ENCODE measurements at places on chromosomes 6 and 20. TPM values are rescaled to one million over a fixed set of nuclear protein-coding genes. Genes with fewer than 3 reads are reported as not detected.

- no peak for DNase-seq
Observed at GRCh38 chr20:3296261-3297078, 57.5 kb upstream of the SLC4A11 start.

The DLK2 gene
- 1.9 TPM for total RNA-seq

DNA sequence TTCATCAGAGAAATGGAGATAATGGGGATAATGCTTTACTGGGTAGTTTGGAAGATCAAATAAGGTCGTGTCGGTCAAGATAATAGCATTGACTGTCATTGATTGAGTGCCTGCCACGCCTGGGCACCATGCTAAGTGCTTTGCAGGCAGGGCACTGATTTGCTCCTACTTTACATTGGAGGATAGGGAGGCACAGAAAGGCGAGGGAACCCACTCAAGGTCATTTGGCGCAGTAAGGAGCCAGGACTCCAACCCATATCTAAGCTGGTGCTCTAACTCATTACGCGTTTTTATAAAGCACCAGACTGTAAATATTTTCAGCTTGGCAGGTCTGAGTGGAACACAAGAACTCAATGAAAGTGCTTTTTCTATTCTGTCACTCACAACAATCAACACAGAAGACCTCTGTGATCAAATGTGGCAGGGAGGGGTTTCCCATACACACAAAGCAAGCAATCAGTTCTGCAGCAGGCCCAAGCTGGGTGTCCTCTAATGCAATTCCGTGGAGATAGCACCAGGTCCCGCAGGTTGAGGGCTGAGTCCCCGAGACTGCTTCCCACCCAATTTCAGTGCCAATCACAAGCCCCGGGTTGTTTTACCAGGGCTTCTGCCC lies 373.6 kb downstream of the CDH26 start:
- DNase-seq = no peak

DNA sequence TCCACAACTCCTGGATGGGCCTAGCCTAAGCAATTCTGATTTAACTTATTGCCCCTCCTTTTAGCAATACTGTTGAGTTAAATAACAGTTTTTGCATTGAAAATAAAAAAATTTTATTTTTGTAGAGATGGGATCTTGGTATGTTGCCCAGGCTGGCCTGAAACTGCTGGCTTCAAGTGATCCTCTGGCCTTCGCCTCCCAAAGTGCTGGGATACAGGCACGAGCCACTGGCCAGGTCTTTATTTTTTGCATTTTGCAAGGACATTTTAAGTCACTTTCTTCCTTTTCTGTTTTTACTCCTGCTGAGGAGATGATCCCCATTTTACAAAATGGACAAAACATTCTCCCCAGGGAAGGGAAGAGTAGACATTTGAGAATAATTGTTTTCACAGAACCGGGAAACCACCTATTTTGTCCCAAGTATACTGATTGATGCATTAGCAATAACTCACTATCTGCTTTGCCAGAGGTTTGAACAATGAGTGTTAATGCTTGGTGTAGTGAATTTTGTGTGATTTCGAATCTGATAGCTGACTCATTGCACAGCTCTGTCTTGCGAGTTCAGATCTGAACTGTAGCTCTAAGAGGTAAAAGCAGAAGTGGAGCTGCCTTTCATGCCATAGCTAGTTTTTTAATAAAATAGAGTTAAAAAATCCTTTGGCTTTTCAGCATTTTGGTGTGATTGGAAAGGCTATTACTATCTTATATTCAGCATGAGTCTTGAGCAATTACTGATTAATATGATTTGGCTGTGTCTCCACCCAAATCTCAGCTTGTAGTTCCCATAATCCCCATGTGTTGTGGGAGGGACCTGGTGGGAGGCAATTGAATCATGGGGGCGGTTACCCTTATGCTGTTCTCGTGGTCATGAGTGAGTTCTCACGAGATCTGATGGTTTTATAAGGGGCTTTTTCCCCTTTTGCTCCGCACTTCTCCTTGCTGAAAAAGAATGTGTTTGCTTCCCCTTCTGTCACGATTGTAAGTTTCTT lies 20.9 kb downstream of the IGF2R start:
- DNase-seq = no peak

The LY6G6F gene
- total RNA-seq = not detected

DNA sequence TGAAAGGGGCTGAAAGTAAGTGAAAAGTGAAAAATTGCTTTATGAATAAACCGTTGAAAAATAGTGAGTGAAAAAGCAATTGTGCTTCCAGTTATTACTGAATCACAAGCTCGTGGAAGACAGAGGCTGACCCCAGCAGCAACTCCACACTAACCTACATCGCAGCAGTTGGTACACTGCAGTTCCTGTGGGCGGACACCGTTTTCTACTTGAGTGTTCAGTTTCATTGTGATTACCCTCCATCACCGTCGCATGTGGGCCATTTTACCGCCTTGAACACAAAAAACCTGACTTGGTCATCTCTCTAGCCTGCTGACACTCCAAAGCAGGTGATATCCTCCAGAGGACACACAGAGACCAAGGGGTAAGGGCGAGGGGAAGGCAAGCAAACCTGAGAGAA lies 28.4 kb downstream of the PRDM1 start:
- DNase-seq = no peak

The ACSS2 gene
- 149 TPM for total RNA-seq

- DNase-seq = no peak
Observed at GRCh38 chr20:39898467-39898852, 790.6 kb downstream of the MAFB start.

DNA sequence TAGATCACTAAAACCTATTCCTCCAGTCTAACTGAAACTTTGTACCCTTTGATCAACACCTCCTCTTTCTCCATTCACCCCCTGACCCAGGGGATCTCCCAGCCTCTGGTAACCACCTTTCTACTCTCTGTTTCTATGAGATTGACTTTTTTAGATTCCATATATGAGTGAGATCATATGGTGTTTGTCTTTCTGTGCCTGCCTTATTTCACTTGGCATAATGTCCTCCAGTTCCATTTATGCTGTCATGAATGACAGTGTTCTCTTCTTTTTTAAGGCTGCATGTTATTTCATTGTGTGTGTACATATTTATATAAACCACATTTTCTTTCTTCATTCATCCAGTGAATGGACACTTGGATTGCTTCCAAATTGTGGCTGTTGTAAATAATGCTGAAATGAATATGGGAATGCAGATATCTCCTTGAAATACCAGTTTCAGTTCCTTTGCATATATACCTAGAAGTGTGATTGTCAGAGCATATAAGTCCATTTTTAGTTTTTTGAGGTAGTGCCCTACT lies 57.7 kb downstream of the DHX35 start:
- DNase-seq = no peak

The HAO1 gene
- total RNA-seq = not detected

DNA sequence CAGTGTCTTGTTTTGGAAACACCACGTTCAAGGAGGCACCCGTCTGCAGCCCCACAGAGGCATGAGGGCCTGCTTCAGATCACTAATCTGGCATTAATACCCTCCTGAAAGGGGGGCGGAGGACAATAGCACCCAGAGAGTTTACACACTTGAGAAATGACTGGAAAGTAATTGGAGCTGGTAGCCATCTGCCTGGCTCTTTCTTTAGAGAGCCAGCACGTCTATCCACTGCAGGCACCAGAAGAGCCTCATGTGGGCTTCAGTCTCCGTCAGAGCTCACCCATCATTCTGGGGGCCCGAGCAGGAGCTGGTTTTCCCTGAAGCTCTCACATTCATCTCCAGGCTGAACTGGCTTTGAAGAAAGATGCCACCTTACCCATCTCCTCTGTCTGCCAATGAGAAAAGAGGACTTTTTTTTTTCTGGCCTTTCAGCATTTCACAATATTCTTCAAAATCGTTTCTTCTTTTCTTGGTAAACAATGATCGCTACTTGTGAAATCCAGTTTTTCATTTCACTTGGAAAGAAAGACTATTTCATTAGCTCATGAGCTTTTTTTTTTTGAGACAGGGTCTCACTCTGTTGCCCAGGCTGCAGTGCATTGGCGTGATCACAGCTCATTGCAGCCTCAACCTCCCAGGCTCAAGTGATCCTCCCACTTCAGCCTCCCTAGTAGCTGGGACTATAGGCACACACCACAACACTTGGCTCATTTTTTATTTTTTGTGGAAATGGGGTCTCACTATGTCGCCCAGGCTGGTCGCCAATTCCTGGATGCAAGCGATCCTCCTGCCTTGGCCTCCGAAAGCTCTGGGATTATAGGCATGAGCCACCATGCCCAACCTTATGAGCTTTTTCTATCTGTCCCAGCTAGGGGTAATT lies 124.7 kb upstream of the ZNF217 start:
- no peak for DNase-seq

GRCh38 chr6:14075095-14075503 lies 42.5 kb upstream of the CD83 start:
- no peak for DNase-seq

The CDH26 gene
- 2.3 TPM for total RNA-seq

GRCh38 chr6:102812242-102812641 lies 1418.7 kb downstream of the GRIK2 start:
- DNase-seq = no peak

- DNase-seq = peak; percentile 79
Observed at GRCh38 chr6:163490826-163491577, 76.5 kb downstream of the QKI start.

- no peak for DNase-seq
Observed at GRCh38 chr6:117613920-117614560, 11.7 kb upstream of the GOPC start.

- no peak for DNase-seq
Observed at GRCh38 chr6:64750910-64751309, 956.1 kb downstream of the EYS start.

- DNase-seq = no peak
Observed at GRCh38 chr6:125558241-125558843, 191.1 kb upstream of the HEY2 start.

GRCh38 chr20:706366-706885 lies 30.8 kb upstream of the SCRT2 start:
- DNase-seq = no peak

GRCh38 chr6:144259986-144260385 lies 25.1 kb upstream of the UTRN start:
- DNase-seq = no peak

The BNIP5 gene
- not detected for total RNA-seq

The C6orf163 gene
- total RNA-seq = 1.4 TPM

DNA sequence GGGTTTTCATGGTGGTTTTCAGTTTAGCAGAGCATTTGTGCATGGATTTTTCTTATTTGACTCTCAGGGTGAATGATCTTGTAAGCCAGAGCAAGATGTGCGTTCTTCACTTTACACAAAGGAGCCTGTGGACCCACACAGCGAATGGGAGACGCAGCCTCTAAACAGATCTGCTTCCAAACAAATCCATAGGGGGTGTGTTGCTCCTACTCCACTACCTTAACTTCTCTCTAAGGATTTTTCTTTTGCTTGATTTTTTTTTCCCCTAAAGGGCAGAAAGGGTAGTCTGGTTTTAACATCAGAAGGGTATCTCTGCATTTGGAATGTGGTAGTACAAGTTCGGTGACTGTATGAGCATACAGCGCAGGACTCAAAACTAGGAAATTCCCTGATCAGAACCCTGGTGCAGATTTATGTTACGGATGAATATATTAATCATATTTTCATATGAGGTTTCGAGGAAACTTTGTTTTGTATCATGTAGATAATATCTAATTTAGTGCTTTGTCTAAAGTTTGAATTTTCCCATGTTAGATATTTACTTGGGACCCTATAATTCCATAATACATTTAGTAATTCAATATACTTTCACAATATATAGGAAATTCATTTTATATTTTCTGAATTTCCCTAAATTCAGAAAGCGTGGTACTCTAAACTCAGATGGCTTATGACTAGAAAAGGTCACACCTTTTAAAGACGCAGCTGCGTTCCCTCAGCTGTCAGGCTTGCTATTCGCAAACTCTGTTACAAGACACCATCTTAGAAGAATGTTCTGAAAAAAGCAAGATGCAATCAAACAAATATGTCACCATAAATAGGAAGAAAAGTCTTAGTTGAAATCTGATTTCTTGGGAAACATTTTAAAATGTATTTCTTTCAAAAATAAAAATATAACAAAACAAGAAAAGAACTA lies 196.9 kb downstream of the TMEM242 start:
- DNase-seq = no peak

DNA sequence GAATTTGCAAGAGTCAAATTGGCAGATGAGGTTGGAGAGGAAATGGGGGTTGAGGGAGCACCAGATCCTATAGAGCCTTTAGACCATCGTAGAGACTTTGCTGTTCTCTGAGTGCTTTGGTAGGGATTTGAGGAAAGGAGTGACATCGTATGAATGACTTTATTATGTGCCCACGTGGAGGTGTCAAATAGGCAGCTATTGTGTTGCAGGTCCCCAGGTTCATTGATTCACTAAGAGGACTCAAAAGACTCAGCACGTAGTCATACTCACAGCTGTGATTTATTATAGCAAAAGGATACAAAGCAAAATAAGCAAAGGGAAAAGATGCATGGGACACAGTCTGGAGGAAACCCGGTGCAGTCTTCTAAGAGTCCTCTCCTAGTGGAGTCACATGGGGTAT lies 2.2 kb downstream of the MTRES1 start:
- DNase-seq = no peak

Measured in Right ventricle myocardium inferior (tissue), 1 donor.